Neural crest cell (in vitro differentiated cells): ENCODE measurements at places on chromosomes 3 and 15. TPM values are rescaled to one million over a fixed set of nuclear protein-coding genes. Genes with fewer than 3 reads are reported as not detected.

Gene SLC22A14
- not detected in 2 replicates for total RNA-seq

Gene ZNF774
- total RNA-seq: 5.9 and 6.2 TPM in 2 replicates

DNA sequence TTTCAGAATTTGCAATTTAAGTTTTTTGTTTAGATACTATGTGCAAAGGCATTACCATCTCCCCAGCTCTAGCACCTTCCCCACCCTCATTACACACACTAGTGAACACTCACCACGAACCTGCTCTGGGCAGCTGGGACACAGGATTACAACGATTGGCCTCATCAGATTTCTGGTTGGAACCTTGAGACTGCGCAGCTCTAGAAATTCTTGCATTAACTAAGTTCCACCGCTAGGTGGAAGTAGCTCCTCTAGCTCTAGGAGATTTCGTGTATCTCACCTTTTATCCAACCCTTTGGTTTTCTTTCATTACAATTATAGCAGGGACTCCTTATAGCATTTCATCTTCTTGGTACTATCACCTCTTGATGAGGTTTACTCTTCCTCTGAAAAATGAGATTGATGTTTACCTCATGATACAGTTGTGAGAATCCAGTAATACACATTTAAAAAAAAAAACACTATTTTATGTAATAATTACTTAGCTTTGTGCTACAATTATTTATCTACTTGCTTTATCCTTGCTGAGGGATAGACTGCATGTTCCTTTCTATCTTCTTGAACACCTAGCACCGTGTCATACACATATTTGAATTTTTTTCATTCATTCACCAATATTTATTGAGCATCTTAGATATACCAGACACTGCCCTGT lies 28.7 kb upstream of the PLOD2 start:
- H3K4me1 ChIP-seq: no peaks in the 10 kb centered on the region
- no peaks in the 10 kb centered on the region for H3K36me3 ChIP-seq
- DNase-seq: peak; percentile 3
- no peak overlapping the region for H3K4me3 ChIP-seq
- H3K27me3 ChIP-seq: no peaks in the 10 kb centered on the region

GRCh38 chr3:133663569-133664313 lies 2.0 kb upstream of the TOPBP1 start:
- H3K36me3 ChIP-seq: no peaks in the 10 kb centered on the region
- peak overlapping the region; percentile 98 for H3K4me3 ChIP-seq
- peaks cover 43% of the 10 kb centered on the region for H3K4me1 ChIP-seq
